ENCODE measurements at places on chromosomes 6 and 20.

GRCh38 chr20:58418949-58419748, 30.1 kb downstream of the VAPB start:
- DNase-seq, result no peak

DNA sequence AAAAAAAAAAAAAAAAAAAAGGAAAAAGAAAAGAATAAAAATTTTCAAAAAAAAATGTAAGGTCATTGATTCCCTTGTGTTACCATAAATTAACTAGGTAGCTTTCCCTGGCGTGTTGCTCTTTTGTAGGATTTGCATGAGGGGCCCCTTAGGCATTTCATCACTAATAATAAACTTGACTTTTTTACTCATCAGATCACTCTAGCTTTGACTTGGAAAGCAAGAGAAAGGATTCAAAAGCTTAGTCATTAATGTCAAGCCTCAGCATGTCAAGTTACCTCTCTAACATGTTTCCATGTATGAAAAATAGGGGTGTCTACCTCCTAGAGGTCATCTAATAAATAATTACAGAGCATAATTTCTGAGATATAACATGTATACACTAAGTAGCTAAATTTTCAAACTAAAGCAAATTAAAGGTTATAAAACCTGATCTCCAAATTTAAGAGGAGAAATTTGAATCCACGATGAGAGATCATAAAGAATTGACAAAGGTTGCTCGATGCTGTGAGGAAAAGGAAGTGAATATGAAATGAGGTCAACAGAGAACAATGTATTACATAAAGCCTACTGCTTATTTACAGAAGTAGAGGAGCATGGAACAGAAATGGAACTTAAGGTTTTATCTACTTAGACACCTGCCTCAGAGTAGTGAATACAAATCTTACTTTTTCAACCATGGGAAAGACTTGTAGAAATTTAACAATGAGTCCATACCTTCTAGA, 86.8 kb downstream of the ARHGAP18 start:
- DNase-seq, result no peak

DNA sequence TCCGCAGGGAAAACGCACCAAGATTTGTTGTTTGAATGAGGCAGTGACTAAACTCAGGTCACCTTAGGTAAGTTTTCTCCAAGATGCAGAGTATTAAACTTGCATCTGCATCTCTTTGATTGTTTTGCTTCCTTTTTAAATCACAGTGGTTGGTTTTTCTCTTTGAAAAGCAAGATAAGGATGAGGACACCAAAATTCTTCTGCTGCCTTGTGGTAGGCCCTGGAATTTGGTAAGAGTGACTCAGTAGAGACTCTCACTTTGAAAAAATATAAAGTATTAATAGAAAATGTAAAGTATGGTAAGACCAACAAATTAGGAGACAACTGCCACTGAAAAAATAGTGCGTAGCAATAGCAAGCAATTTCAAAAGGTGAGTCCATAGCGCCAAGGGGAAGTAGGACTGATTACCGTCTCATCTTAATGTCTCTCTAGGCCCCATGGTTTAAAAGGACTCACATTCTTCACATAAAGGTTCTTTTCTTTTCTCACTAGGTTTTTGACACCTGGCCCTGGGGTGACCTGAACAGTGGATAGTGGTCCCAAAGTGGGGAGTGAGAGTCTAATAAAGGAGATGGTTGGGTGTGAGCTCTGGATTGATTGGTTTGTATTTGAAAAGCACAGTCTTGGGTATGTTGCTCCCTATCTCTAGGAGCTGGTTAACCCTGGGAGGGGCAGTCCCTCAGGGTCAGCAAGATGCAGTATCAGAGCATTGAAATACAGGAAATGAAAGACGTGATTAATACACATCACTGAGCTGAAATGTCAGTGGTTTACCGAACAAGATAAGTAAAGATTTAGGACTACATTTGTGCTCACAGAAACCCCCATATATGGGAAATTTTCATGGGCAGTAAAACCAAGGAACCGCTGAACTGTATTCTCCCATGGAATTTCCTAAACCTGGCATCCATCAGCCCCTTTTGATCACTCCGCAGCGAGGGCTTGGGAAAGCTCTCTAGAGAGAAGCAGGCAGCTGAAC, 221.2 kb downstream of the SLC24A3 start:
- DNase-seq, result no peak

DNA sequence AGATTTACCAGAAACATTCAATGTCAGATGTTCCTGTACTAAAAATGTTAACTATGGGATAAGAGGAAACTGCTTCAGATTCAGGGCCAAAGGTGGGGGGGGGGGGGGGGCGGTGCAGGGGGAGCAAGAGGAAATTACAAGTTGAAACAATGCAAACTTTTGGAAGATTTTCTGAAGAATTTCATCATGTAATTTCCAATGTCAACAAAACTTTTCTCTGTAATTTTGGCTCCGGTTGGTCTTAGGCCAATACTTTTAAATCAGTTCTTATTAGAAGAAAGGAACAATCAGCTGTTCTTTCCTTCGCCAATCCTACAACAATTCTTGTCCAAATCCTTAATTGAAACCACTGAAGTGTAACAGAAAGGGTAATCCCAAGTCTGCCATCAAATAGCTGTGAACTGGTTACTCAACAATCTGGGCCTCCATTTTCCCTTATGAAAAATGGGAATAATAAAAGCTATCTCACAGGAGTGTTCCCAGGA, 13.1 kb downstream of the UQCC1 start:
- no peak for DNase-seq

- no peak for DNase-seq
Measured at GRCh38 chr6:16241321-16241689, 2.9 kb downstream of the GMPR start.

GRCh38 chr6:170080828-170081371, 210.0 kb downstream of the DLL1 start:
- peak; percentile 43 for DNase-seq

DNA sequence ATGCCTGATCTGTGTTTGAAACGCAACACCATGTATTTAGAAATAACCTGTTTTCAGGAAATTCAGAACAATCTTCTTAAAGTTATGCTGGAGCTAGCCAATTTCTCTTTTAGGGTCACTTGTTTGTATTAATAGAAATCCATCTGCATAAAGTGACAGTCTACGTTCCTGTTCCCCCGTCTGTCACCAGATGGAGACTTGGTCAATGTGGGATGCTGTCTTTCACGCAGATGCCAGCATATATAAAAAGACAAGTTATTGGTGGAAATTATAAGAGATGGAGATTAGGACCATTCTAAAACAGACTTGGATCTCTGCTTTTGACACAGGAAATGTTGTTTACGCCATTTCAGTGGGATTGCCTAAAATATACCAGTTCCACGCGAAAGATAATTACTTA, 162.5 kb upstream of the STMND1 start:
- no peak for DNase-seq

DNA sequence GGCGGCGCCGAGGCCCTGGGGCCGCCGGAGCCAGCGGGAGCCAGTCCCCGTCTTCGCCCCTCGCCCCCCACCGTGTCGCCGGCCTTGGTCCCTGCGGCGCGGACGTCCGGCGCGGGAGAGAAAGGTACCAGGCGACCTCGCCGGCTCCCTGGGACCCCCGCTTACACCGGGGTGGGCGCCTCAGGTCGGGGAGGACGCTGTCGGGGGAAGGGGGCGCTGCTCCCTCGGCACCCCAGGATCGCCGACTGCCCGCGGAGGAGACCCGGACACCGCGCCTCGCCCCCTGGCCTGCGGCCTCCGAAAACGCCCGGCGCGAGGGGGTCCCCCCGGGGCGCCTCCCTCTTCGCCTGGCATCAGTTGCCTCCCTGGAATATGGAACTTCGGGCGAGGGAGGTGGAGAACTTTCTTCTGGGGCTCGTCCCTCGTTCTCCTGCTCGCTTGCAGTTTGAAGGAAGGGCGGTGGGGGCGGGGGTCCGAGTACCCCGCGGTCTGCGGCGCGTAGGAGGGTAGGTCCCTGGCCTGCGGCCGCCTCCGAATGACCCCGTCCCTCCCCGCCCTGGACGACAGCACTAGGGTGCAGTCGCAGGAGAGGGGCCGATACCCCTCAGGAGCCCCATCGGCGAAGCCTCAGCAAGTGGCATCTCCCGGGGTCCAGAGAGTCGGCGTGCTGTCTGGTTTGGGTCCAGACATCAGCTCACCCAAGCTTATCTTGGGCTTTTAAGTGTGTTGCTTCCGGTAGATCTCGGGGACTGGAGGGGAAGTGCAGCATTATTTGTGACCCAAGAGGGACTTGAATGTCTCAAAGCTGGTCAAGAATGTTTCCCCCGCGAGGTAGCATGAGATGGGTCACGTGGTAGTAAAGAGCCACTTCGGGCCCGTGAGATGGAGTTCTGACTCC, 549 bp downstream of the ANKRD6 start:
- peak; percentile 52 for DNase-seq

- DNase-seq, result no peak
Measured at GRCh38 chr20:20851385-20851784, 138.9 kb upstream of the RALGAPA2 start.

- no peak for DNase-seq
Measured at GRCh38 chr6:2857580-2858337, 16.1 kb upstream of the SERPINB1 start.

DNA sequence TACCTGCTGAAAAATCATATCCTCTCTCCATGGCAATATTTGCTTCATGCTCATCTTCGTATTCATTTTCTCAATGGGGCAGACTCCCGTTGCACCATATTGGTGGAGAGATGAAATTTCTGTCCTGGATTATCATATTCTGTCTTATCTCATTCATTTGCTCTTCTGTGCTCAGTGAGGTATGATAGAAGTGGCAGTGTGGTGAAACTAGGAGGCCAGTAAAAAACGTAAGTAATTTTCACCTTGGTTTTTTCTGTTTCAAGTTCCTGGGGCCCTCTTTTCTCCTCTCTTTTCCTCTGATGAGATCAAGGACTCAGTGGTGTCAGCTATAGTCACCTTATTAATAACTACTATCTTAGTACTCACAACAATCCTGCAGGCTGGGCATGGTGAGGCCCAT, 182.5 kb upstream of the HDAC2 start:
- no peak for DNase-seq

- DNase-seq, result no peak
Measured at GRCh38 chr6:89087881-89088280, 7.3 kb downstream of the PNRC1 start.

DNA sequence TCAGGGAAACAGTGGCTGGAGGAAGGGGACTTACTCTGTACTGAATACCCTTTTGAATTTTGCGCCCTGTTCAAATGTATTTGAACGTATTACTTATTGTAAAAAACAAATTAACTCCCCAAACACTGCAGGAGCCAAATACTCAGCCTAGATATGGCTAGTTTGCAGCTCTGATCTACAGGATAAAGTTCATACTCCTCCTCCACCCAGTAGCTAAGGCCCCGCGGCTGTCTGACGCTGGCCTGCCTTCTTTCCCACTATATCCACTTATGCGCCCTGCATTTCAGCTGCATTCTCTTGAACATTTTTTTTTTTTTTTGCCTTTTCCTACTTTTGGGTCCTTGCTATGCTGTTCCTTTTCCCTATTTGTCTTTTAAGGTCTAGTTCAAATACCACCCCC, 6.5 kb downstream of the GSS start:
- no peak for DNase-seq

DNA sequence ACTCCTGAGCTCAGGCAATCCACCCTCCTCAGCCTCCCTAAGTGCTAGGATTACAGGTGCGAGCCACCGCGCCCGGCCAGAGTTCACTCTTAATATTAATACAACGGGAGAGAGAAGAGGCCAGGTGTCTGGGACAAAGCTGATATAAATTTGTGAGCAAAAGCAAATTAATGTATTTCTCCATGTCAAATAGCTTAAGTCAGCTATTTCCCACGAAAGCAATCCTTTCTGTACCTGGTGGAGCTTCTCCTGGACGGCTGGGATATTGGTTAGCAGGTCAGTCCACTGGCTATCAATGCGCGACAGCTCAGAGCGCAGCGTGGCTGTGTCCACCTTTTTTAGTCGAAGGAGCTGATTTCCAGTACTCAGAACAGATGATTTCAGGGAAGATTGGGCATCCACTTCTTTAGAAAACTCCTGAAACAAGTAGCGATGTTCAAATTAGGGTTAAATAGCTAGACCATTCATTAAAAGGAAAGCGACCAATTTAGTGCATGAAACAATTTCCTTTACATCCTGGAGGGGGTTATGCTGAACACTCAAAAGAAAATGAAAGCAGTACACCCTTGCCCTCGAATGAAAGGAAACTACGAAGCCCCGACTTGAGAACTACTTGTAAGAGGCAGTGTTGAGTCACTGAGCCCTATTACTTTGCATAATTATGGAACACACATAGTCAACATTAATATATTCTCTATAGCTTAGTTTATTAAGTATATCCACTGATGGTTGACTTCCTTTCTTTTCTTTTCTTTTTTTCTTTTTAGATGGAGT, 403.4 kb downstream of the SYNE1 start:
- no peak for DNase-seq

GRCh38 chr6:6884193-6884627, 223.6 kb upstream of the RREB1 start:
- DNase-seq, result no peak

DNA sequence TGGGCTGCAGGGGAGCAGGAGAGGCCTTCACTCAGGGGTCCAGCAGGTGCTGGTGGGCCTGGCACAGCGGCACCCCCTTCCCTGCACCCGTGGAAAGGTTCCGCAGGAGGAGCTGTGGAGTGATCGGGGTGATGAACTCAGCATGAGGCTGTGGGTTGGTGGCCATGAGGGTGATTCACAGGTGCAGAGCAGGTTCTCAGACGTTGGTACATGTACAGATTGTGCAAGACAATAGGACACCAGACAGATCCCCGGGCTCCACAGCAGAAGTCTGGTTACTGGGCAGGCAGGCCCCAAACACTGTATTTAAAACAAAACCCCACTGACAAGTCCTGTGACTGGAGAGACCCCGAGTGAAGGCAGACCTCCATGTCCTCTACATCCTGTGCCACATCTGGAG, 151.6 kb upstream of the CDH4 start:
- DNase-seq, result no peak

DNA sequence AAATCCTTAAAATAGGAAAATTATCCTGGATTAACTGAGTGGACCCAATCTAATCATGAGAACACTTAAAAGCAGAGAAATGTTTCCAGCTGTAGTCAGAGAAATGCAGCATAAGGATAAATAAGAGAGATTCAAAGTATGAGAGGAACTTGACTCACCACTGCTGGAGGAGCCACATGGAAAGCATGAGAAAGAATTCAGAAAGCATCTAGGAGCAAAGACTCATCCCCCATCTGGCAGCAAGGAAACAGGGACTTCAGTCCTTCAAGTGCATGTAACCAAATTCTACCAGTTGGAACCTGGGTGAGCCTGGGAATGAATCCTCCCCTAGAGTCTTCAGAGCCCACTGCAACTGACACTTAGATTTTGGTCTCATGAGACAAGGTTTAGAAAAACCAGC, 33.7 kb downstream of the RNF146 start:
- DNase-seq, result no peak

DNA sequence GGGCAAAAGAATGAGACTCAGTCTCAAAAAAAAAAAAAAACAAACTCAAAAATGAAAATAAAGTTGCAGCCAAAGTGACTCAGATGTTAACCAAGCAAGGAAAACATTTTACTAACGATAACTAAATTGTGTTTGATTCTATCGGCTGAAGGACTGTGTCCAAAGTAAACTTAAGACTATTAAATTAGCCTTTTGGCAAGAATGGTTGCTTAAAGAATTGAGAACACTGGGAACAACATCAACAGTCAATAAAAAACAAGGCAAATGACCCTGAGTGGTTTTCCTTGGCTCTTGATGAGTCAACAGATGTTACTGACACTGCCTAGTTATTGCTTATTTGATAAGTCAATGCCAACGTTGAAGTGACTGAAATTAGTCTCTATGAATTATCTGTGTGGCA, 36.7 kb downstream of the POU3F2 start:
- no peak for DNase-seq

GRCh38 chr6:100774681-100775080, 106.4 kb downstream of the ASCC3 start:
- no peak for DNase-seq

GRCh38 chr6:56875961-56876360, 78.9 kb upstream of the BEND6 start:
- no peak for DNase-seq
